GM18507 (cell line): ENCODE measurements at places on chromosomes 13 and 19.

DNA sequence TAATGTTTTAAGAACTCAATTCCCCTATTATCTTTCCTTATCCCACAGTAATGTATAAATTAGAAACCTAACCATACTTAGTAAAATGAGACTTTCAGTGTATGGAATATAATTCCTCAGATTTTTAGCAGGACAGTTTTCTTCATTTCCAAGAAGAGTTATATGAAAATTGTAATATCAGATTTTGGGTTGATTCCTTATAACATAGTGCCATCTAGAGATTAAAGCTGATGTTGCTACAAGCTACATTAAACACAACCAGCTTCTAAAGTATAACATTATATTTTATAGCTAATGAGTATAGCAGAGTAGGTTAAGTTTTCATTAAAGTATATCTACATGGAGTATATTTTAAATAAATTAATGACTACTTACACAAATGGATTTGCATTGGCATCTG lies 99.7 kb upstream of the MIR17HG start:
- DNase-seq, result no peak

- DNase-seq, result no peak
These were observed 509 bp downstream of the KXD1 start for GRCh38 chr19:18558202-18558555.

DNA sequence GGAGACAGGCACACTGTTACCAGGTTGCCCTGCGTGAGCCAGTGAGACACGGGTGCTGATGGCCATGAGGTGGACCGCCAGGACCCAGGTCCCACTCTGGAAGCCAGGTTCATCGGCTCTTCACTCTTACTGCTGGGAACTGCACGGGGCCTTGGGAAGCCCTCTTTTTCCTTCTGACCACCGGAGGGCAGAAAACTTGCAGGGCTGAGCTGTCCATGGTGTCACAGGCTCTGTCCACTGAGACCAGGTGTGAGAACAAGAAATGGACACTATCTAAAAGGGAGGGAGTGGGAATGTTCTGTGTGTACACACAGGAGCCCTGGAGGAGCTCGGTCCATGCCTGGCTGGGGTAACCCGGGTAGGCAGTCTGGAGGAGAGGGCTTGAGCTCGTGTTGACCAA lies 93.4 kb downstream of the UQCRFS1 start:
- no peak for DNase-seq

- DNase-seq, result no peak
These were observed 21.3 kb downstream of the VRK3 start for GRCh38 chr19:50003810-50004419.

DNA sequence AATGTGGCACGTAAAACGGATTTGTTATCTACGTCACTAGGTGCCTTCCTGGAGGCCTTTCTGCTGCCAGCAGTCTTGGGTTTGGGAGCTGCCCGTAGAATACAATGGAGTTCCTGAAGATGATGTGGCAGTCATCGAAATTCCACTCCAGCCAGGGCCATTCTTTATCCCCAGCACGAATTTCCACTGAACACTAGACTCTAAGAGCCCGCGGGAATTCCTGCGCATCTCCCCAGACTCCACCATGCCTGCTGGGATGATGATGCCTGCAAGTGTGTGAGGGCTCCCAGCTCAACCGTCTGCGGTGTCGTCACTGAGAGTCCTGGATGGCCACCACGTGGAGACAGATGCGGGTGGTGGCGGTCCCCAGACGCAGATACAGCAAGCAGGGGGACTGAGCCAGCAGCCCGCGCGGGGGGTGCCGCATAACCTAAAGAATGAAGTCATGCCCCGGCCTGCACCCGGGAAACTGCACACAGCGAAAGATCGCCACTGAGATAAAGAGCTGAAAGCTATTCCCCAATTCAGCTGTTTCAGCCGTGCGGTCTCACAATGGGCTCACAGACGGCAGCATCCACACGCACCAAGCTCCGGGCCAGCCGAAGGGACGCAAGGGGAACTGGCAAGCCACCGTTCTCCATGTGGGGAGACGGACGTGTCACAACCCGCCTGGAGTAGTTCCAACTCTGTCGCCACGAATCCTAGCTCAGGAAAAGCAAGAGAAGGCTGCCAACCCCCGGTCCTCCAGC lies 41.1 kb downstream of the COL4A1 start:
- DNase-seq, result no peak

DNA sequence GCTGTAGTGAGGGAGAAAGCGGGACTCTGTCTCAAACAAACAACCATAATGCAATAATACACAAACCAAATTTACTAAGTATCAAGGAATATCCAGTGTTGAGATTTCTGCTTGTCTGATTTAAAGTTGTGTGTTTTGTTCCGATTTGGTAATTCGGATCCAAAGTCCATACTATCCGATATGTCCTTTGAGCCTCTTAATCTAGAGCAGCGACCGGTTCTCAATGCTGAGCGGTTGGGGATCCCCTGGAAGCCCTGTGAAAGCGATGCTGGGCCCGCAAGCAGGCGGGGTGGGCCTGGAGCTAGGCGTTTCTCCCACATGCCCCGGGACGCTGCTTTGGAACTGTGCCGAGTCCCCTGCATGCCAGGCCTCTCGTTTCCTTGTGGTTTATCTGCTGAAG lies 20.2 kb downstream of the C19orf44 start:
- no peak for DNase-seq

DNA sequence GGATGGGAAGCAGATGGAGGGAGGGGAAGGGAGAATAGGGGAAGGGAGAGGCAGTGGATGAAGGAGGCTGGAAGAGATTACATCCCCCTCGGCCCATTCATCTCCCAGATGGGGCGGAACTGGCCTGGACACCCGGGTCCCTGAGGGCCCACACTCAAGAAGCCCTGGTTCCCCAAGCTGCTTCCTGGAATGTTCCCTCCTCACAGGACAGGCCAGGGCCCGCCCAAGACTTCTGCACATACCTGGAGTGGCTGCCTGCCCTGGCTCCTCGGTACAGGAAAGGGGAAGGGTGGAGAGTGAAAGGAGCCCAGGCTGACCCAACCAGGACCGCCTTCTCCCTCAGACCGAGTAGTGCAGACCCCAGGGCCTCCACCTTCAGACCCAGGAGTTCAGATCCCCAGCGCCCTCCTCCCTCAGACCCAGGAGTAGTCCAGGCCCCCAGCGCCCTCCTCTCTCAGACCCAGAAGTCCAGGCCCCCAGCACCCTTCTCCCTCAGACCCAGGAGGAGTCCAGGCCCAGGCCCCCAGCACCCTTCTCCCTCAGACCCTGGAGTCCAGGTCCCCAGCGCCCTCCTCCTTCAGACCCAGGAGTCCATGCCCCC lies 489 bp downstream of the NTF4 start:
- DNase-seq, result no peak

GRCh38 chr19:51479531-51480331 lies 1.4 kb downstream of the CEACAM18 start:
- no peak for DNase-seq

DNA sequence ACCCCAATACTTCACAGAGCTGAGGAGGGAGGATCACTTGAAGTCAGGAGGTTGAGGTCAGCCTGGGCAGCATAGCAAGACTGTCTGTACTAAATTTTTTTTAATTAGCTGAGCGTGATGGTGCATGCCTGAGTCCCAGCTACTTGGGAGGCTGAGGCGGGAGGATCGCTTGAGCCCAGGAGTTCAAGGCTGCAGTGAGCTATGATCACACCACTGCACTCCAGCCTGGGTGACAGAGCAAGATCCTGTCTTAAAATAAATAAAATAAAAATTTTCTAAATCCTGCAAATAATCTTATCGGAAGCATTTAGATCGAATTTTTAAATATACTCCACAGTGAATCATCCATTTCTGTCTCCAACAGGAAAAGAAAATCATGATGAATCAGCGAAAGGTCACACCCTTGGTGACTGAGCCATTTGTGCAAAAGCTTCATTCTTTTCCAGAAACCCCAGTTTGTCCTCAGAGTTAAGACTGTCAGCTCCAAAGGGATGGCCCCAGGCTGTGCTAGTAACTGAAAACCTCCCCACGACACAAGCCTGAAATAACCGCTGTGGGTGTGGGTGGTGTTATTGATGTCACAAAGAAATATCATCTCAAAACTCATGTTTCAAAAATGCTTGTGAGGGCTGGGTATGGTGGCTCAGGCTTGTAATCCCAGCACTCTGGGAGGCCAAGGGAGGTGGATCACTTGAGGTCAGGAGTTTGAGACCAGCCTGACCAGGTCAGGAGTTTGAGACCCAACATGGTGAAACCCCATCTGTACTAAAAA lies 167.6 kb downstream of the PTPRS start:
- no peak for DNase-seq

- DNase-seq, result no peak
These were observed 22.8 kb upstream of the ANKRD10 start for GRCh38 chr13:110937511-110938285.

DNA sequence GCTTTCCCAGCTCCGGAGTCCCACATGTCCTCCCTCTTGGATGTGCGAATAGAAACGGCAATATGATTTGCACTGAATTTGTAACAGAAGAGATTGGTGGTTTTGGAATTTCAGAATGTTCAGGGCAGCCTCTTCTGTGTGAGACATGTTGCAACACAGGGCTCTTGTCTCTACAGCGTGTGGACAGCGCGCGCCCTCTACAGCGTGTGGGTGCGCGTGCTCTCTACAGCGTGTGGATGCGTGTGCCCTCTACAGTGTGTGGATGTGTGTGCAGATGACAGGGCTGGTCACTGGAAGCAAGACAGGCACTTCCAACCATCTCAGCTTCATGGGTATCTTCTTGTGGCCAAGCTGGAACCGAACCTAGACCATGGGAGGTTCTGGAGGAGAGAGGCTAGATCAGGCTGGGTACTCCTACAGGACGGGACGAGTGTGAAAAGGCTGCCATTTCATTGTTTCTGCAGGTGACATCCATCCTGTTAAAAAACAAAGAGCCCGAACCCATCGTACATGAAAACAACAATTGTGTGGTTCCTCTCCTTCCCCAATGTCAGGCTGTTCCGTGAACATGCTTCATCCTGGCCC lies 78.4 kb downstream of the TEX29 start:
- no peak for DNase-seq

- no peak for DNase-seq
These were observed 178.8 kb downstream of the VWA8 start for GRCh38 chr13:41782086-41782485.

DNA sequence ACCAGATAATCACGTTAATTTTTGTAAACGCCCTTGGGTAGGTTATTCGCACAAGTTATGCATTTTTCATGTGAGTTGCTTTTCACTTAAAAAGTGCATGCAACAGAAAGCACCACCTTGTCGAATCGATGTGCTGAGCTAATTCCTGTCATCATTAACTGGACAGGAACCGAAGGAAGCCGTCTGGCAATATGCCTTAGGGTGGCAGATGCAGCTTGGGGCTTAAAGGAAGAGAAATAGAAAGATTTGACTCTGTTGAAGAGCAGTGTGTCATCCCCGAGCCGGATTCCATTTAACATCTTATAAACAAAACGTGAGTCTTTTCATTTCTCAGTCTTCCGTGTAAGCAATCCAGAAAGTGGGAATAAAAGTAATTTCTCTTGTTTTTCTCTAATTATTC lies 70.0 kb downstream of the ATP11A start:
- no peak for DNase-seq
